ENCODE measurements at places on chromosomes 5 and 9. TPM values are rescaled to one million over a fixed set of nuclear protein-coding genes. Genes with fewer than 3 reads are reported as not detected.

- DNase-seq, result peak; percentile 84
These were observed 106.3 kb upstream of the SSBP2 start for GRCh38 chr5:81856948-81857928.

DNA sequence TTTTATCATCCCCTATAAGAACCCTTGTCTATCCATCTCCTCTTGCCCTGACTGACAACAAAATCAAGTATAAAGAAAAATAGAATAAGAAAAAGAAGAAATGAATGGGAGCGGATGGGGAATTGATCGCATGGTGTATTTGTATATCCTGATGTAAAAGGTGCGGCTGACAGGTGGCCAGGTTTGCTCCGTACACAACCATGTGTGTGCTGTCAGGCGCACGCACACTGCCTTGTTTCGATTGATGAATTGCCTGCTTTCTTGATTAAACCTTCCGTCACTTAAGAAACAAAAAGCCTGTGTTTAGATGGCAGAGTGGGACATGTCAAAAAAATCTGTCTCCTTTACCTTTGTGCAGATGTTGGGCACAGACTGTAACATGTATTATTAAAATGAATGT lies 102.6 kb downstream of the MVB12B start:
- no peak for DNase-seq

DNA sequence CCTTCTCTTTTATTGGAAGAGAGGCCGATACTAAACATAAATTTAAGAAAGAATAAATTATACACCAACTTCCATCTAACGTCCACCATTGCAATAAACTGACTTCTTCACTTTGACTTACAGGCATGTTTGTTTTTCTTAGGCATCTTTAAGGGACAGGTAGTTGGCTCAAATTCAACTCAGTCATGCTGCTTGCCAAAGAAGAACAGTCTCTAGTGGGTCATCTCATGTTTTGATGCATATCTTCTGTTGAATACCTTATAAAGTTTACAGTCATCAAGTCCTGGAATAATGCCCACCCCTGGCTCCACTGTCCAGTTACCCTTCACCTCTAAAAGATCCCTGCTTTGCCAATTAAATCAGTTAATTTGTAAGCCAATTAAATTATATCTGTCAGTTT lies 328.2 kb upstream of the GRAMD2B start:
- DNase-seq, result no peak

FNIP1 gene
- total RNA-seq, result 46.4 TPM

ANKRD33B gene
- total RNA-seq, result 2.7 TPM
